Mesothelial cell of epicardium (in vitro differentiated cells): ENCODE measurements at places on chromosomes 2 and 18. TPM values are rescaled to one million over a fixed set of nuclear protein-coding genes. Genes with fewer than 3 reads are reported as not detected.

The TTN gene
- 0.84 to 1.2 TPM (median 1.0 TPM) in 3 replicates for total RNA-seq

The EMILIN1 gene
- 170 to 179 TPM (median 172 TPM) in 3 replicates for total RNA-seq

The DPP4 gene
- 7.2 to 8.2 TPM (median 7.6 TPM) in 3 replicates for total RNA-seq

- DNase-seq: peak; percentile 41
Observed at GRCh38 chr2:33598561-33599174, 431 bp downstream of the FAM98A start.

DNA sequence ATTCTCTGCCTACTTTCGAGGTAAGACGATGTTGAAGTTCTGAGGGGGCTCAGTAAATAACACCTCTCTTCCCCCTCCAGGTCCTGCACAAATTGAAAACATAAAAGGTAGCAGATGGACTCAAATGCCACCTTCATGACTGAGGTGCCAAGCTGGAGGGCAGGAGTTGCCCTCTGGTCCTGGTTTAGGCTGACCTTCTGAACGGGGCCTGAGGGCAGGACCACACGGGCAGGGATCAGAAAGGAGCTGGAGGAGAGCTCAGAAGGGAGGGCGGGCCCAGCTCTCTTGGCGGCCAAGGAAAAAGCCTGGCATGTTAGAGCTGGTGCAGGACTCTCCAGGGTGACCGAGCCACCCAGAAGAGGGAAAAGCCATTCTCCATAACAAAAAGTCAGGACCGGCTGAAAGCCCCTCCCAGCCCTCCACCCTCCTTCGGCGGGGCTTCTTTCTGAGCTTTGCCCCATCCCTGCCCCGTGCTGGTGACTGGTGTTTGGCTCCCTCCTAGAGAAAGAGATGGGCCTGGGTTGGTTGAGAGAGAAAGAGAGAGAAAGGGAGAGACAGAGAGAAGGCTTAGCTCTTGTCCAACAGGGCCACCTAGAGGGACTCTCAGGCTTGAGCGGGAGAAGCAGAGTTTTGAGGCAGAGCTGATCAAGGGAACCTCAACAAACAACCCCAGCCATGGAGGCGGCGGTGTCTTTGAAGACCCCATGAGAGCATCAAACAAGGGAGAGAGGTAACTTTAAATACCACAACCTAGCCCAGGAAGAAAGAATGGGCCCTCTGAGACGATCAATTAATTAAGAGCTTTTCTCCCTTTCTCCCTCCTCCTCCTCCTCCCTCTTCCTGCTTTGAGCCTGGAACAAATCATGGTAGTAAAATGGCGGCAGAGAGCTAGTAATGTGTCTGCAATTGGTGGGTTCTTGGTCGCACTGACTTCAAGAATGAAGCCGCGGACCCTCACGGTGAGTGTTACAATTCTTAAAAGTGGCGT lies 50.8 kb downstream of the WIPF1 start:
- DNase-seq: no peak

DNA sequence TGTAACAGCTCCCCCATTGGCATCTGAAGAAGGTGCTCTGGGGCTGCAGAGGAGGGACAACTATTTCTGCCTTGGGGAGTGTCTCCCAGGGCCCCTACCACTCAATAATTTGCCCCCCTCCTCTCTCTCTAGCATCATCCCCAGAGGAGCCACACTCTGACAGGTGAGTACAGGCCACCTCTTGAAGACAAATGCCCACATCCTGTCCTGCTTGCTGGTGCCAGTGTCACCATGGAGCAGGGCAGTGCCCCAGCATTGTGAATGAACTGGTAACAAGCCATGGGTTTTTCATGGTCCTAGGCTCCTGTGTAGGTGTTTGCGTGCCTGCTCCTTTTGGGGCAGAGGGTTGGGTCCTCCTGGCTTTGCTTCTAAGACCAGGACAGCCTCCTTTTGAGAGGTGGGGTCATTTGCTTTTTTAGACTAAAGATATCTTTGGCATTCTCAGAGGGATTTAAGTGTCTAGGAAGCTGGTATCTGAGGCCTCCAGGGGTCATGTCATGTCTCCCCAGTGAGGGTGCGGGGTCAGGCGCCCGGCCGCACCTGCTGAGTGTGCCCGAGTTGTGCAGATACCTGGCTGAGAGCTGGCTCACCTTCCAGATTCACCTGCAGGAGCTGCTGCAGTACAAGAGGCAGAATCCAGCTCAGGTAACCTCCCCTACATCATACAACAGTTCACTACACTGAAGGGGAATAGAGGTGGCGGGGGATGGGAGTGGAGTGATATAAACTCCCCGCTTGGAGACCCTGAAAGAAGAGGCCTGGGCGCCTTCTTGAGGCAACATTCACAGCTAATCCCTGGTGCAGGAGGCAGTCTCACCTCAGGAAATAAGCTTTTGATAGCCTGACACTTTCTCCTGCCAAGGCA lies 1.8 kb downstream of the RETREG2 start:
- no peak for DNase-seq

GRCh38 chr2:79670198-79670597 lies 157.3 kb downstream of the CTNNA2 start:
- peak; percentile 62 for DNase-seq

DNA sequence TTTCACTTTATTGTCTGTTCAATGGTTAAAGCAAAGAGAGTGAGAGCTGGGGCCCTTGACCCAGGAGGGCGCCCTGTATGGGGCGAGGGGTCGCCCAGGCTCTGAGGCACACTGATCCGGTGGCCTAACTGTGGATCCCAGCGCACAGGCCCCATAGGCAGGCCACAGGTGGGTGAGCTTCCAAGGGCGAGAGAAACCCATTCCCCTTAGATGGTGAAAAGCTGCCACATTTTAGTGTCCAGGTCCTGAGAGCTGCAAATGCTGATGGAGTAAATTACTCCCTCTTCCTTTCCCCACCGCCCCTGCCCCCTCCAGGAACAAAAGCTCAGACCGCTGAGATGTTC lies 5.9 kb upstream of the DLX2 start:
- DNase-seq: no peak

- DNase-seq: no peak
Observed at GRCh38 chr18:74689251-74689650, 91.6 kb downstream of the ZNF407 start.

DNA sequence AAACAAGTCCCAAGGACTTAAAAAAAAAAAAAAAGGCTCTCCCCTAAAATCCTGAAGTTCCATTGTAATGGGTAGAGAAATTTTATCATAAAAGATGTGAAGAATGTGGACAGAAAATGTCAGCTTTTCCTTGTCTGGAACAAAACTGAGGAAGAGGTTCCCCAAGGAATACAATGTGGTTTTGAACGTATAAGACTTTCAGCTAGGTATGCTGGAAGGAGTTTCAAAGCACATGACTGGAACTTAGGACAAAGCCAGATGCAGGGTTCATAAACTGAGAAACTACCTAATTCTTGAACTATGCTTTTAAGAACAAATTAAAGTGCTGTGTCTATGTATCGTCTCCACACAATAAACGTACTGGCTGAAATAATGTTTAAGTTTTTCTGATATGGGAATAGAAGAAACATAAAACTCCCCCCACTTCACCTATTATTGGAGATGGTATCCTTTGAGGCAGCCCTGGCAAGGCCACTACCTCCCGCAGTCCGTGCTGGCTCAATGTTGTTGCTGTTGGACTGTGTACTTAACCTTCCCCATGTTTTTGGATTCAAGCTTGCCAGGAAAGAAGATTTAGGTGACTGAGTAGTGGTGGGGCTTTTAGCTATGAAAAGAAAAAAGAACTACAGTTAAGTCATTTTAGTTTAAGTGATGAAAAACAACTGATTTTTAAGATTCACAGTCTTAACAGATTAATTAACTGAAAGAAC lies 84.2 kb upstream of the DNER start:
- no peak for DNase-seq
